Caki2 (cell line): ENCODE measurements at places on chromosomes 7 and 10.
A peak's percentile ranks its signal among the peaks of the same experiment; 100 is the strongest.

DNA sequence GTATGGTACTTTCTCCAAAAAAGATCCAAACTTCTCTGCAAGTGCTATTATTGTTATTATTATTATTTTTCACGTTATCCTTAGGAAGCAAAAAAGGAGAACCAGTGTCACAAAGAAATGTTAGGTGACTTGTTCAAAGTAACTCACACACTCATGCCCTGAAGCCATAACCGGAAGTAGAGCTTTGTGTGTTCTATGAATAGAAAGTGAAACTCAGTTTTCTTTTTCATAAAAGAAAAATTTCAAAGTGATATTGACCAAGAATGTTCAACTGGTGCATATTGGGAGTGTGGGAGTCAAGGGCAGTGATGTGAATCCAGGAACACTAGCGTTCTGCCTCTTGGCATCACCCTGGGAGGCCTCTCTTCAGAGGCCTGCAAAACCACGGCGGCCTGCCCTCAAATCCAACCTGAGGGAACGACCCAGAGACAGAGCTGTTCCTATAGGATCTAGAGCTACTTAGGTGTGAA, 106.1 kb downstream of the PRKCQ start:
- DNase-seq, result peak; percentile 45

GRCh38 chr10:72306215-72306760, 32.6 kb downstream of the DDIT4 start:
- DNase-seq, result no peak

- DNase-seq, result no peak
These were observed 20.7 kb downstream of the POLL start for GRCh38 chr10:101567165-101568006.

DNA sequence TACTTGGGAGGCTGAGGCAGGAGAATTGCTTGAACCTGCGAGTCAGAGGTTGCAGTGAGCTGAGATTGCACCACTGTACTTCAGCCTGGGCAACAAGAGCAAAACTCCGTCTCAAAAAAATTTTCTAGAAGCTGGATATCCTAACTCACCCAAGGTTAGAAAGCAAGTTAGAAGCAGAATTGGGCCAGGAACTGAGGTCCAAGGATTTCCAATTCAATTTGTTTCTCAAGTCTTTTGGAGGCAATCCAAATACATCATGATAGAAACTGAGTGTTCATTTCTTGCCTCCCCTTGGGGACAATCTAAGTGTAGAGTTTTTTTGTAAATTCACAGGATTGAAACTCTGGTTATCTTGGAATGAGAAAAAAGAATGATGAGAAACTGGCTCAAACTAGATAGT, 45.5 kb downstream of the LAMB1 start:
- DNase-seq, result no peak

- no peak for DNase-seq
These were observed 15.9 kb upstream of the GSTK1 start for GRCh38 chr7:143247372-143247771.

DNA sequence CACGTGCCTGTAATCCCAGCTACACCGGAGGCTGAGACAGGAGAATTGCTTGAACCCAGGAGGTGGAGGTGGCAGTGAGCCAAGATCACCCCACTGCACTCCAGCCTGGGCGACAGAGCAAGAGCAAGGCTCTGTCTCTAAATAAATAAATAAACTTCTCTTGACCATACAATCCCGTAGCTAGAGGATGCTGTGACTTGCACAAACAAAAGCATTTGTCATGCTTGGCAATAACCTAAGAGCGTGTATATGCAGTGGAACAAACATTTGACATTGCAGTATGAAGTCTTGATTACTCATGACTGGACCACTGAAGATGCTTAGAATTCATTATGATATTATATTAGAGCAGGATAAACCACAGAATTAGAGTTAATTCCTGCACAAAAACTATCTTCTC, 1.4 kb upstream of the C7orf57 start:
- DNase-seq, result peak; percentile 30

DNA sequence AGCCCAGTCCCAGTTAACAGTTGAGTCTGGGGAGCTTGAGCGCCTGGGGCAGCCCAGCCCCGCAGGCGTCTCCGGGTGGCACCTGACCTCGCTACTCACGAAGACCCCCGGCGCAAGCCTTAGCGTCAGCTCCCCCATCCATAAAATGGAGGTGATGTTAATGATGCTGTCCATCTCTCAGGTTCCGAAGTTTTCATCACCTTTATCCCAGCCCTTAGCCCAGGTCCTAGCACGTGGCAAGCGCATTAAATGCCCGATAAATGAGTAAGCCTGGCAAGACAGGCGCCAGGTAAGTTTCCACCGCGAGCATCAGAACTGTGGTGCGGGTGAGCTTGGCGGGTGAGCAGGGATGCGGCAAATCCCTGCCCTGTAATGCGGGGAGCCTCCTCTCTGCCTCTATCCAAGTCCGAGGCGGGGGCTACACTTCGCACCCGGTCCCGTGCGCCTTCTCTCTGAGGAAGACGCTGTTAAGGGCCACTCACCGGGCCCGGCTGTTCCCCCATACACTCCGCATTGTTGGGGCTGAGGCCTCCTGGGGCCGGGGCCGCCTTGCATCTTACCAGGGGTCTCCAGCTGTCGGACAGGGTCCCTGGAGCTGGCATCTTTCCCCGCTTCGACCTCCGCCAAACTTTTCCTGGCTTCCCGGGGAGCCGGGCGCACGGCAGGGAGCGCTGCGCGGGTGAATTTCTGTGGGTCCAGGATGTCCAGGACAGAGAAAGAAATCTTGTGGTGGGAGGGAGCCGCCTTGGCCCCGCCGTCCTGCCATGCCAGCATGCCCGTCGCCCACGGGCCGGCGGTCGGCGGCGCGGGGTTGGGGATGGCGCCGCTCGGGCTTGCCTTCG, 444 bp downstream of the NKX1-2 start:
- DNase-seq, result no peak

DNA sequence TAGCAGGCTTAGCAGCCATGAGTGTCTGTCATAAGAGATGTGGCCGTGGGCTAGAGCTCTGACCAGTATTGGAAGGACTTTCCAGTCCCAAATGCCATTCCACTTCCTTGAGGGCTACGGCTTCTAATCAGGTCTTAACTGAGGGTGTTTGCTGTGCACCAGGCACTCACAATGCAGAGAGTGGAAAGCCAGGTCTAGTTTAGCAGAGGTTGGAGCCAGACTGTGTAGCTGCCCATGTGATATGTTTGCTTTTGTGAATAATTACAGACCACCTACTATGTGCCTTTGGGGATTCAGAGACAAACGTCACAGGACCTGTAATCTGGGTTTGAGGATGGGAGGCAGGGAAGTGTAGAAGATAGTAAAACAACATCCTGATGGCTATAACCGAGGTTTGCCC, 79.8 kb downstream of the WDFY4 start:
- no peak for DNase-seq

DNA sequence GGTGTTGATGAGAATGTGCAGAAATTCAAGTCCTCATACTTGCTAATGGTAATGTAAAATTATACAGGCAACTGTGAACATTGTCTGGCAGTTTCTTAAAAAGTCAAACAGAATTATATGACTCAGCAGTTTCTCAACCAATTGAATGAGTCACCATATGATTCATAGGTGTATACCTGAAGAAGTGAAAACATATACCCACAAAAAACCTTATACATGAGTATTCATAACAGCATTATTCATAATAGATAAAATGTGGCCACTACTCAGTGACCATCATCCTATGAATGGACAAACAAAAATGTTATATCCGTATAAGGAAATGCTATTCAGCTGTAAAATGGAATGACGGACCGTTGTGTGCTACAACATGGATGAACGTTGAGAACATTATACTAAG, 253.5 kb downstream of the MALRD1 start:
- DNase-seq, result peak; percentile 50

DNA sequence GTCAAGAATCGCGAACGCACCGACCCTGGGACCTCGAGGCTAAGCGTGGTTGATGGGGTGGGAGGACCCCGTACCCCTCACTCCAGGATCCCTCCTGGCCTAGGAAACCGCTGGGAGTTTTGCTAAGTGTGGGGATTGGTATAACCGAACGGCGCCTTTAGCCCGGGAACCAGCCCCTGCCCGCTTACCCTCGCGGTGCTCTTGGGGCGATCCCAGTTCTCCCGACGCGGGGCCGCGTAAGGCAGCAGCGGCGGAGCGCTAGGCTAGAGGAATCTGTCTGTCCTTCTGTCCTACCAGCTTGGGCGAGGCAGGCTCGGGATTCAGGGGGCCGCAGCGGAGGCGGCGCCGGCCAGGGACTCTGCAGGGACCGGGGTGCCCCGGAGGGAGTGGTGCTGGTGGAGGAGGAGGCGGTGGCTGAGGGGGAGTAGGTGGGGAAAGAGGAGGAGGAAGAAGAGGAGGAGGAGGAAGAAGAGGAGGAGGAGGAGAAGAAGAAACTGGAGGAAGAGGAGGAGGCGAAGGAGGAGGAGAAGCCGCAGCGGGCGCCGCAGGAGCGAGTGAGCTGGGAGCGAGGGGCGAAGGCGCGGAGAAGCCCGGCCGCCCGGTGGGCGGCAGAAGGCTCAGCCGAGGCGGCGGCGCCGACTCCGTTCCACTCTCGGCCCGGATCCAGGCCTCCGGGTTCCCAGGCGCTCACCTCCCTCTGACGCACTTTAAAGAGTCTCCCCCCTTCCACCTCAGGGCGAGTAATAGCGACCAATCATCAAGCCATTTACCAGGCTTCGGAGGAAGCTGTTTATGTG, 439 bp upstream of the EMX2 start:
- peak; percentile 58 for DNase-seq

- no peak for DNase-seq
These were observed 77.1 kb upstream of the PRKCQ start for GRCh38 chr10:6657196-6657595.

DNA sequence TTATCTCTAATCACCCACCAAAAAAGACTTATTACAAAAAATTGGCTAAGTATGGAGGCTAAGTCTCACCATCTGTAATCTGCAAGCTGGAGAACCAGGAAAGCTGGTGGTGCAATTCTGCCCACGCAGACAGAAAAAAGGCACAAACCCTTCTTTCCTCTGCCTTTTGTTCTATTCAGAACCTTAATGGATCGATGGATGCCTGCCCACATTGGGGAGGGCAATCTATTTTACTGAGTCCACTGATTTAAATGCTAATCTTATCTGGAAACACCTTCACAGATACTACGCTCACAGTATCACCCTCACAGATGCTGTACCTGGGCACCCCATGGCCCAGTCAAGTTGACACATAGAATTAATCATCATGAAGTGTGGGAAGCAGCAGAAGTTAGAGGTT, 10.2 kb downstream of the IGFBP3 start:
- no peak for DNase-seq

GRCh38 chr7:20892776-20893175, 106.1 kb upstream of the SP8 start:
- DNase-seq, result no peak

DNA sequence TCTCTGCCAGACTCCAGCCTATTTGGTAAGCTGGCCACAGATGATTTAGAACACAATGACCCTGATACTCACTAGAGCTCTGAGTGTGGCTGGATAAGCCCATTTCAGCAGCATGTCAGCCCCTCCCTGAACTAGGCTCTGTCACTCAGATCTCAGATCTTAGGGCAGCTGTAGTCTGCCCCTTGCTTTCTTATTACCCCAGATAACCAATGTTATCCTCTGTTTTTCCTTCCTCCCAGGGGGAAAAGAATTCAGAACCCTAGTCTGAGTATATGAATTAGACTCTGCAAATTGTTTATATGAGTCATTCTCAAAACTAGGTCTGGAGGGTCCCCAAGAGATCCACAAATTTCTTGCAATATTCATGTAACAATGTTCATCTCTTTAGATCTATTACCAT, 286.2 kb downstream of the KCNMA1 start:
- no peak for DNase-seq

DNA sequence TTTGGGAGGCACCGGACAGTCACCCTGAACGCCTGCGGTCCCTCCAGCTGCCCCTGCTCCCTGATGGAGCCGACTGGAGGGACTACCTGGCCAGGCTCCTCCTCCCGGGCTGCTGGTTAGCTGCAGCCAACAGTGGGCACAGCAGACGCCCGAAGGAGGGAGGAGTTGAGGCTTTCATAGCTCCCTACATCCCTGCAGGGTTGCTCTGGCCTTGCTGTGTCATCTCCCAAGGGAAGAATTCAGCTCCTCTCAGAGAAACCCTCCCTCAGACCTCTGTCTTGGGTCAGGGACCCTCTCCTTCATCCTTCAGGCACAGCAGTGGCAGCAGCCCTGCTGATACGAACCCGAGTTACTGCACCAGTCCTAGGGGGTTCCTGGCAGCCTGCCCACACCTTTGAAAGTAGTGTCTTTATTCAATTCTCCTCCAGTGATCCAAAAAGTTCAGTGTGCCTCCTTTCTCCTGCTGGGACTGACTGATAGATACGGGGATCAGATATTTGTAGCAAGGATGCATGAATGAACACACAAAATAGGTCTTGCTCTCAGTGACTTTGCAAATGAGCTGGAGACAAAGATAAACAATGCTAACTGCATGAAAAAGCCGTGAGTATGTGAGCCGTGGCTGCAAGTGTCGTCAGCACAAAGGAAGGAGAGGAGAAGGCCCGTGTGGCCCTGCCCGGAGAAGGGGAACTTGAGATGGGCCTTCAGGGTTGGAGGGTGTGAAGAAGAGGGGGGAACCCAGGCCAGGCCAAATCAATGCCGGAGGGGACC, 136.6 kb downstream of the PRKAG2 start:
- peak; percentile 80 for DNase-seq

DNA sequence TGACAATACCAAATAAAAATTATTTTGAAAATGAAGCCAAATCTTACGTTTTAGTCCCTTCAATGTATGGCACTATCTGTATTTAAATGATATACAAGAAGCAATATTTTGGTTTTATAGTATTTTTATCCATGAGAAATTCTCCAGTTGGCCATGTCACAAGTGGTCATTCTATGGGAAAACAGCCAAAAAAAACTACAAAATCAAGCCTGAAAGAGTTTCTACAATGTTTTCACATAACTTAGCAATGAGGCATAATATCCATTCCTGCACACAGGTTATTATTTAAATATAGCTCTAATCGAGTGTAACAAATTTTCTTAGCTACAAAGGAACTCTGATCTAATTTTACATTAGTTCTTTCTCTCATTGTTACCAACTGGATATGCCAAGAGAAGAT, 5.4 kb downstream of the RAB11FIP2 start:
- DNase-seq, result peak; percentile 45

GRCh38 chr10:117145019-117145418, 6.9 kb upstream of the VAX1 start:
- DNase-seq, result no peak

DNA sequence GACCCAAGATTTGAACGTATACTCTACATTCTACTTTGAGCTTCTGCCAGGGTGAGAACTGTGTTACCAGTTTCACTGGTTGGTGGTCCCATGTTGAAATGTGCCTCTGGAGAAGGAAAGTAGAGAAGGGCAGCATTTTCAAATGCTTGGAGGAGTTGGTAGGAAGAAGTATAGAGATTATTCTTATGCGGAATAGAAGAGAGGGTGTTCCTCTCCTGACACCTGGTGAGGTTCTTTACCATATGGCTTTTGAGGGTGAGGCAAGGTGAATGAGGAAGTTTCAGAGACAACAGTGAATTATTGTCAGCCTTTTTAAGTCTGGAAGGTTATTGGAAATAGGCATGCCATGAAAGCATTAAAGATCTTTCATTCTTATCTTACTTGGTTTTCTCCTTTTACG, 34.3 kb downstream of the R3HCC1L start:
- DNase-seq, result no peak
